ENCODE measurements at places on chromosomes 11 and 22.

- no peak for DNase-seq
Measured at GRCh38 chr22:39925909-39926679, 25.2 kb downstream of the GRAP2 start.

- DNase-seq = no peak
Measured at GRCh38 chr22:18965526-18966421, 29.7 kb upstream of the PRODH start.

- DNase-seq = no peak
Measured at GRCh38 chr11:10674911-10675440, 18.6 kb downstream of the IRAG1 start.

DNA sequence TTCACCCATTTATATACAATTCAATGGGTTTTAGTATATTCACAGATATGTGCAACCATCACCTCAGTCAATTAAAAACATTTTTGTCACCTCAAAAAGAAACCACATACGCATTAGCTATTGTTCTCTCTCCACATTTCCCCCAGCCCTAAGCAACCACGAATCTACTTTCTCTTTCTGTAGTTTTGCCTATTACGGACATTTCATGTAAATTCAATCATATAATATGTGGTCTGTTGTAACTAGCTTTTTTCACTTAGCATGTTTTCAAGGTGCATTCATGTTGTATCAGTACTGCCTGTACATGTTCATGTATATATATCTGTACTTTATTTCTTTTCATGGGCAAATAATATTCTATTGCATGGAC is 104.7 kb upstream of the RRM1 start:
- DNase-seq = no peak

DNA sequence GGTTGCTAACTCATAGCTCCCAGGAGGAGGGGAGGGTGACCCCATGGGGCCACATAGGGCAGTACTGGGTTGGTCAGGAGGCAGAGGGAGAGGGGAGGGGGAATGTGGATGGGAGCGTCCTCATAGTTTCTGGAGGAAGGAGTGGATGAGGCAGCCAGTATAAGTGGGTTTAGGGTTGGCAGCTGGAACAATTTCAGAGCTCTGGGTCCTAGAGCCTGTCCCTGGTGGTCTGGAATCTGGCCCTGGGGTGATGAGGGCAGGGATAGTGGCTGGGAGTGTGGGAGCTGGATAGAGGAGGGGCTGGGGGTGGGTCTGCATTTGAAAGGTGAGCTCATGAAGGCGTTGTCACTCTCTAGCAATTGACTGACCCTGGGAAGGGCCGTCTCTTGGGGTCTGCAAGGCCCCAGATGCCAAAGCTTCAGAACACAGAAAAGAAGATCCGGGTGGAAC is 5.3 kb upstream of the MRGPRG start:
- DNase-seq = no peak

GRCh38 chr22:29165321-29166060 is 40.2 kb upstream of the EMID1 start:
- DNase-seq = no peak

- no peak for DNase-seq
Measured at GRCh38 chr11:73729594-73730206, 31.2 kb downstream of the RAB6A start.

DNA sequence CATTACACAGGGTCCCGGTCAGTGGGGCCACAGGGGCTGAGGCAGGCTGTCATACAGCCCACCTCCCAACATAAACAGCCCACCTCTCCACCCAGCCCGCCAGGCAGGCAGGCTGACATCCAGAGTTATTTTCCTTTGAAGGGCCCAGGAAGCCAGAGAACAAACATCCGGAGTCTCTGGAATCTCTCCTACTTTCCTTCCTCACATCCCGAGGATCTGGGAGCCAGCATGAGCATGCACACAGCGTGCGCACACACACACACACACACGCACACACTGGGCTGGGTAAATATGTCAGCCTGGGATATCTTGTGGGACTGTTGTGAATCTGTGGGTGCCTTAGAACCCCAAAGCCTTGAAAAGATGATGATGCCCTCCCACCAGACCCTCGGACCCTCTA is 55.4 kb downstream of the PDE2A start:
- DNase-seq = no peak
